Tibial artery (tissue), 4 donors: ENCODE measurements at places on chromosomes 11 and 22.
A peak's percentile ranks its signal among the peaks of the same experiment; 100 is the strongest.

GRCh38 chr22:46537225-46537945, at the start of gene CELSR1:
TSS of gene CELSR1 (minus strand) at chr22:46537620. CDS start at chr22:46537170, 450 bp downstream.
- no peak for DNase-seq

GRCh38 chr11:59767225-59767611, 12.0 kb downstream of the STX3 start:
- no peak for DNase-seq

DNA sequence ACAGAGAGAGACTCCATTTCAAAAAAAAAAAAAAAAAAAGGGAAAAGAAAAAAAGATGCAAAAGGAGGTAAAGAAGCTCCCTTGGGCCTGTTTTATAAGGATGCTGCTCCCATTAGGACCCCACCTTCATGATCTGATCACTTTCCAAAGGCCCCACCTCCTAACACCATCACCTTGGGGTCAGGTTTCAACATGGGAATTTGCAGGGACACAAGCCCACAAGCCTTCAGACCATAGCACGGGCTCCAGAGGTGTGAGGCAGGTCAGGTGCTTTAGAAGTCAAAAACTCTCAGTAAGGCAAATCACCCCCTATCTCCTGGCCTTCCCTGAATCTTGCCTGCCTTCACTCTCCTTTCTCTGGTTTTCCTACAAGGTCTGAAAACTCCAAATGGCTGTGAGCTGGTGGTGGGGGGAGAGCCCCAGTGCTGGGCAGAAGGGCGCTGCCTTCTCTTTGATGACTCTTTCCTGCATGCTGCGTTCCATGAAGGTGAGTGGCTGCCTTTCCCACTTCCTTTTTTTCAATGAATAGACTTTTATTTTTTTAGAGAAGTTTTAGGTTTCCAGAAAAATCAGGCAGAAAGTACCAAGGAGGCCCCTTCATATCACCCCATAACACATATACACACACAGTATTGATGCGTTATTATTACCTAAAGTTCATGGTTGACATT, 13.2 kb downstream of the ASPHD2 start:
- peak; percentile 15 for DNase-seq

DNA sequence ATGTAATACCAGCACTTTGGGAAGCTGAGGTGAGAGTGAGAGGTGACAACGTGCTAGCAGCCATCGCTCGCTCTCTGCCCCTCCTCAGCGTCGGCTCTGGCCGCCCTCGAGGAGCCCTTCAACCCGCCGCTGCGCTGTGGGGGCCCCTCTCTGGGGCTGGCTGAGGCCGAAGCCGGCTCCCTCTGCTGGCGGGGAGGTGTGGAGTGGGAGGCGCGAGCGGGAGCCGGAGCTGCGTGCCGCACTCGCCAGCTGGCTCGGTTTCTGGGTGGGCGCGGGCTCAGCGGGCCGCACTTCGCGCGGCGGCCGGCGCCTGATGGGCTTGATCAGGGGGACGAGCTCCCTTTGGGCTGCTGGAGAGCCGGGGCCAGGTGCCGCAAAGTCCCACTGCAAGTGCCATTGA, 98.9 kb upstream of the UBASH3B start:
- DNase-seq: no peak
